ENCODE measurements at places on chromosomes 4 and X.
A peak's percentile ranks its signal among the peaks of the same experiment; 100 is the strongest.

- no peak for DNase-seq
Measured at GRCh38 chr4:168051526-168051925, 40.8 kb upstream of the ANXA10 start.

- no peak for DNase-seq
Measured at GRCh38 chr4:2177443-2178093, 64.4 kb downstream of the HAUS3 start.

- DNase-seq = no peak
Measured at GRCh38 chrX:150781677-150782076, 88.5 kb downstream of the MTMR1 start.

DNA sequence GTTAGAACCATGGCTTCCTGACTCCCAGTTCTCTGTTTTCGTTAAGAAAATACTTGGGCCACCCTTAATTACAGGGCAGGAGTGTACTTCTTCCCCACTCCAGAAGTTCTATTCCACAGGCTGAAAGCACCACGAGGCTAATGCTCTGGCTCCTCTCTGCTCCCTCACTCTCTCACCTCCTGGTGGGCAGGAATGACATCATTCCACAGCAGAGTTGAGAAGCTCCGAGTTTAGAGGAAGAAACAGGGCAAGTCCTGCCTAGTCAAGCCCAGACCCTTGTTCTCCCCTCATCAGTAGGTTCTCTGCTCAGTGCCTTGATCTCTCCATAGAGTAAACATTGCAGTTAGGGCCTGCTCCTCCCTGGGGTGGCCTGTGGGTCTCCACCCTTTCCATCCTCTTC, 343.8 kb upstream of the CLNK start:
- no peak for DNase-seq

GRCh38 chr4:20544645-20545044, 155.6 kb upstream of the PACRGL start:
- DNase-seq = no peak

DNA sequence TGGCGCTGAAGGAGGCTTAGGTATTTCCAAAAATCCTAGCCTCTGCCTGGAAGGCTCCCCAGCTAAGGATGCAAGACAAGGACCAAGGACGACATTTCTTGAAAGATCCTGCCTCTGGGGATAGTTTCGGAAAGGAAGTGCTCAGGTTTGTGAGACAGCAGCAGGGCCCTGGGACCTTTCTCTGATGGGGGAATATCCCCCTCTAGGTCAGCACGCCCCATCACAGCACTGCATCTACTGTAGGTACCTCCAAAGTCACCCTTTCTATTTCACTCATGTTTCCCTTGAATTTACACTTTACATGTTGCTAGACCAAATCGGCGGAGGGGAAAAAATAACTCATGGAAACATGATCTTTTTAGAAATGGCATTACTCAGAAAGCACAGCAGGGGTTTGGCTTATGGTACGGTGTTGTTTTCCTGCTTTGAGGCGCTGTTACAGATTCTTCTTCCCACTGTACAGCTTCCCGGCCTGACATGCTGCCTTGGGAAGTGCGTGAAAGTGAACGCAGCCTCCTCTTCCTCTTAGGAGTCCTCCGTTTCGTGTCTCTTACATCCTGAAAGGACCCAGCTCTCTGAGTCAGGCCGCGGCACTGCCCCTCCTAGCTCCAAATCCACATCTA, 77.2 kb upstream of the DHRSX start:
- DNase-seq = no peak

DNA sequence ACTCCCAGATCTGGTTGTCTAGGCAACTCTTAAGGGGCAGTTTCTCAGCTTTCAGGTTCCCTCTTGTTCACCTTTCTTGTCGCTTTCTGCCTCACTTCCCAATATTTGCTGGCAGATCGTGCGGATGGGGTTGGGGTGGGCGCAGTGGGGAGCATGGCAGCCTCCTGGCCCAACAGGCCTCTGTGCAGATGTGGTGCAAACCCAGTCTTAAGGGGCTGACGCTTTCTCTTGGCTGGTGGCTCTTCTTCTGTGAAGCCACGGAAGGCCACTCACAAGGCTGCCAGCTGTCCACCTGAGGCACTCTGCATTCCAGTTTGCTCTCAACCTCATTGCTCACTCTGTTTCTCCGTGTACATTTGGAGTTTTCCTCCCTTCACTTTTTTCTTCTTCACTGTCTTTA, 61.7 kb downstream of the NBDY start:
- DNase-seq = no peak

DNA sequence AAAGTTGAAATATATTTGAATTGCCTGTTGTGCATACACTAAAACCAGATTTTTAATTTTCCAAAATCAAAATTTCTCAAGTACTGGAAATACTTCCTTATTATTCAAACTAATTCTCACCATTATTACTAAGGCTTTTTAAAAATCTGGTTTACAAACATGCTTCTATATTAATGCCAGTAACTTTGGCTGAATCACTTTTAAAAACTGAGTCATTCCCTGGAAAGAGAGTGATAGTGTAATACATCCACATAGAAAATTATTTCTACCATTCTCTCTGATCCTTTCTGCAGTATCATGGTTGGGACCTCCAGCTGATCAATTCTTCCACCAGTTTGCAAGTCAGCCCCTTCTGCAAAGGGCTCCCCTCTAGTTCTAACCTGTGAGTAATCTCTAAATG, 165.3 kb upstream of the FAM241A start:
- no peak for DNase-seq

DNA sequence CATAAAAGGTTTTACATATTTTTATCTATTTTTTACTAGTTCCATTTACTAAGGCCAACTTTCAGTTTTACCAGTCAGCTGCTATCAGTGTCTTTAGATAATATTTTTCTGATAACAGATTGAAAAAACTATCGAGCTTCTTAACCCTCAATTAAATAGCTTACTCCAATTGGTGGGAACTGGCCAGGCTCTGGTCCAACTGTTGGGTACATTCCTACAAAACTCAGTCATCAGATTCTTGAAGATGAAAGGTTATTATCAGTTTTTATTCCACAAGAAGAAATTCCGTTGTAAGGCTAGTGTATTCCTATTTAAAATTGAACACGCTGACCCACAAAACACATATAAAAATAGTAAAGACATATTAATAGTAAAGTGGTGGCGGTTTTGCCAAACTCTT, 346.2 kb downstream of the MAPK10 start:
- no peak for DNase-seq

DNA sequence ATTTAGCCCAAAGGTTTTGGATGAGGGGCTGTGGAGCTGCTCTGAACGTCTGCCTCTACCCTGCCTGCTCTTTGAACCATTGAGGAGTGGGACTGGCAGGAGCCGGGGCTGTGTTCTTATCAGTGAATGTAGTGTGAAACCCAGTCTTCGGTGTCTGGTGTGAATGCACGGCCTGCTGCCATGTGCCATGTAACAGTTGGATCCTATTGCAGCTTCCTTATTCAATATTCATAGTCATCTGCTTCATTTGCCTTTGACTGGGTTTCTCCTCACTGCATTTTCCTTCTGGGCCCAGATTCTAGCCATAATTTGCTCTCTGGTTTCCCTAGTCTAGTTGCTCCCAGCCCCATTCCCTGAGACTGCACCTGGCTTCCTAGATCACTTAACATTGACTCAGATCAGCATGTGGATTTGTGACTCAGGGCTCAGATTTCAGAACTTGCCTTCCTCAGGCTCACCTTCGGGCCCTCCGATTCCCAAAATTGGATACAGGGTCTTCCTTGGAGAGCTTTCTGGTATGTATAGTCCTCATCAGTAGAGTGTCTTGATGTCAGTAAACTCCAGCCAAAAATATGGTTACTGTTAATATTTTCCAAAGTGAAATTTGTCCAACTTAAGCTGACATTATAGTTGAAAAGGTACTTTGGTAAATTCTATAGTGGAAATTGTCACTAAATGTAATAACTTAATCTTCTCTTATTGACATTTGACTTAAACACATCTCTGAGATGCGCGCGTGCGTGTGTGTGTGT, 94.0 kb upstream of the DDIT4L start:
- DNase-seq = no peak

GRCh38 chrX:147736045-147736444, 175.7 kb upstream of the FMR1 start:
- DNase-seq = no peak

DNA sequence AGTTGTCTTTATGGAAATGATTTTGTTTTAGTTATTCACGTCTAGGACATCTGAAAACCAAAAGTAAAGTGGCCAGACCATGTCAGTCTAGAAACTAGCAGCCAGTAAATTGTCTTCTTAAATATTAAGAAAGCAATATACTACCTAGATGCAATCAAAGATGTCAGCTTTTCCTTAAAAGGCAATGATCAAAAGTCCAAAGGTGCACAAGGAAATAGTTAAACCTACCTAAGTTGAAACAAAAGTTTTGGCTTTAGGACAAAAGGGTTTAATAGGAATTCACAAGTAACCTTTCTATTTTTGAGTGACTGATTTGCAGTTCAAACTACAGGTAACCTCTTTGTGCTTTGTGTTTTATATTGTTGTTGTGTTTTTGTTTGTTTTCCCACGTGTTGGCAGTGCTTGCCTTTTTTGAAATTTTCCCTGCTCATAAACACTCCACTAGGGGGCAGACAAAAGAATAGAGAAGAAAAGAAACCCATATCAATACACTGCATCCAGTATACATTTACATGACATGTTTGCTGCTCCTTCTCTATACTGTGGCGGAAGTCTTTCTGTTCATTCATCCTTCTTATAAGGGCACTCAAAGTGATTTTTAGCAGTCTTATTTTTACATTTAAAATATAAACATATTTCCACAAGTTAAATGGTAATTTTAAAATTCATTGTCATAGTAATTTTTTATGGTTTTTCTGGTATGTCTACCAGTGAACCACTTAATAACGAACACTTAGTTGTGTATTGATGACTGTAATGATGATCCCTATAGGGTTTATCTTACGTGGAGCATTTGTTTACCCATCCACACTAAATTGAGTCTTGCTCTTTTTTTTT, 62.7 kb downstream of the GAB1 start:
- DNase-seq = peak; percentile 15

DNA sequence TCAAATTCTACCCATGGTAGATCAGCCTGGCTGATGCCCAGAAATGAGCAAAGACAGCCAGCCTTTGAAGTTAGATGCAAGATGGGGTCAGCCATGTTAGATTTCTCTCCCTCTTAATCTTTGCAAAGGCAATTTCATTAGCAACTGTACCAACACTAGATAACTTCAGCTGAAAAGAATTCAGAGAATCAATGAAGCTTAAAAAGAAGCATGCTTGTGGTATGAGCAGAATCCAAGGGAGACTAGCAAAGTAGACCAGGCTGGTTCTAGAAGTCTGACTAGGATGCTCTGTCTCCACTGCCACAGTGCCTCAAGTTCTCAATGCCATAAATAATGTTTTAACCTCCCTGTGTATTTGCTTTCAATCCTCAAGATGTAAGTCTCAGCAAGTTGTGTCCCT, 247.3 kb downstream of the SLC7A11 start:
- no peak for DNase-seq

DNA sequence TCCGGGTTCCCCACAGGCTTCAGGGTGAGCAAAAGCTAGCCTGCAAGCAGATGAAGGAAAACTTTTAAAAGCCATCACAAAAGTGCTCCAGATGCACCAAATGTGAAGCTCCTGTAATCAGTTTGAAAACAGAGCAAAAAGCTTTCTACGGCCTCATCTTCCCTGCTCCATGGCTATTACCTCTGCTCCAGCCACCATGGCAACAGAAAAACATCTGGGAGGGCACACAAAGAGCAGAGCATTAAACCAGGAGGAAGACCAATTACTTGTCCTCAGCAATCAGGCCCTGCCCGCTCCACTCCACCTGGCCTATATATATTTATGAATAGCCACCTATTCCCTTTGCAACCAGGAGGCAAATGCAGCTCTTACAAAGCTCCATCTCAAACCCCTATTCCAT, 33.6 kb downstream of the TMEM154 start:
- DNase-seq = no peak

- no peak for DNase-seq
Measured at GRCh38 chr4:126318376-126318775, 1003.6 kb downstream of the FAT4 start.

DNA sequence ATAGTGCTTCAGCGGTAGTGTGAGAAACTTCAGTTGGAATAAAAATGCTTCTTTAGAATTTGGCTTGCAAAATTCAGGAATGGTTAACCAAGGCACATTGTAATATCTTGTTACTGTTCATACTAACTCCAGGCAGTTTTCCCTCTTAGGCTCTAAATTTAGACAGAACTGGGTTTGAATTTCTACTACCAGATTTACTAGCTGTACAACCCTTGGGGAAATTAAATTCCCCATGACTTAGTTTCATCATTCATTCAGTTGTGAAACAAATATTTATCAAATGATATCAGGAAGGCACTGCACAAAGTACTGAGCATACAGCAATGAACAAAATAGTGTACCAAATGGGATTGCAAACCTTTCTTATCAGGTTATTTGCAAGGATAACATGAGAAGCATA, 135.0 kb upstream of the IL15 start:
- no peak for DNase-seq

DNA sequence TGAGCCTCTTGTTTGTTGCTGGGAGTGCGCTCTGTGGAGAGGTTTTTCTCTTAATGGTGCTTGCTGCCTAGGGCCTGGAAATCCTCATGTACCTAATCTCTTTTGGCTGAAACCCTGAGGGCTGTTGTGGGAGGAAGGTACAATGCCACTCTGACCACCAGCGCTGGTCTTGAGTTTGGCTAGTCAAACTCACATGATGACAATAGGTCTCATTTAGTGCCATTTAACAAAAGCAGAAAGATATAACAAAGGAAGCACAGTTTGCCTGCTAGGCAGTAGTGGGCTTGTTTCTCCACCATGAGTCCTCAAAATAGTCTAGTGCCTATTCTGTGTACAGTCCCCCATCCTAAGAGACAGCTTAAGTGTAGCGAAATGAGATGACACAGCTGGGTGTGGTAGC, 111.3 kb downstream of the TSPAN7 start:
- DNase-seq = no peak

GRCh38 chr4:43556262-43556661, 663.7 kb downstream of the GRXCR1 start:
- DNase-seq = no peak

DNA sequence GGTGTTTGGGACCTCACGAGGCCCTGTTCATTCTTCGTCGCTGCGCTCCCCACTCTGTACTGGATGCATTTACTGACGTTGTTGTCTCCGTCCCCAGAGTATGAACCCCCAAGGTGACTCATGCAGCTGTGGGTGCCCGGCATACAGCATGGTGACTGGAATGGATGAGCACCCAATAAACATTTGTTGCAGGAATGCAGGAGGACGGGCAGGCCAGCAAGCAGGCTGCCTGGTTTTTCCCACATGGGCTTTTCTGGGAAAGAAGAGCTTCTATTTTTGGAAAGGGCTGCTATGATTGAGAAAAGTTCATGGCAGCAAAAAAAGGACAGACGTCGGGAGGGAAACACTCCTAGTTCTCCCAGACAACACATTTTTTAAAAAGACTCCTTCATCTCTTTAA, 893 bp upstream of the SOD3 start:
- no peak for DNase-seq

DNA sequence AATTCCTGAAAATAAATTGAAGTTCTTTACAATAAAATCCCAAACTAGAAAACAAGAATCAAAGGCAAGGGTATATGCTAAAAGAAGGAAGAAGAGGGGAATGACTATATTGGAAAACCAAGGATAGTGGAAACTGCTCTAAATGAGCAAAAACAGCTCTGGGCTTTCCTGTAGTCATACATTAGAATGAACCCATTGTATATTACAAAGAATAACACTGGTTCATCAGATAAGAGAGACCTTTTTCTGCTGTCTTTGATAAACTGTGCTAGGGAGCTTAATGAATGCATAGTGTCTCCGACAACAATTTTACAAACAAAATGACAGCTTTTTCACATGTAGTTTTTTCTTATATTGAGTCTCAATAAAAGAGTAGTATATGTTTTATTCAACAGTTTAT, 26.6 kb downstream of the TLR2 start:
- DNase-seq = no peak

All from central memory CD4-positive, alpha-beta T cell (primary cell).